SK-MEL-5 (cell line): ENCODE measurements at places on chromosomes 1 and 21.

- DNase-seq = no peak
These were observed 23.7 kb downstream of the SKI start for GRCh38 chr1:2251786-2252185.

GRCh38 chr1:84957966-84958365, 38.9 kb downstream of the MCOLN2 start:
- no peak for DNase-seq

DNA sequence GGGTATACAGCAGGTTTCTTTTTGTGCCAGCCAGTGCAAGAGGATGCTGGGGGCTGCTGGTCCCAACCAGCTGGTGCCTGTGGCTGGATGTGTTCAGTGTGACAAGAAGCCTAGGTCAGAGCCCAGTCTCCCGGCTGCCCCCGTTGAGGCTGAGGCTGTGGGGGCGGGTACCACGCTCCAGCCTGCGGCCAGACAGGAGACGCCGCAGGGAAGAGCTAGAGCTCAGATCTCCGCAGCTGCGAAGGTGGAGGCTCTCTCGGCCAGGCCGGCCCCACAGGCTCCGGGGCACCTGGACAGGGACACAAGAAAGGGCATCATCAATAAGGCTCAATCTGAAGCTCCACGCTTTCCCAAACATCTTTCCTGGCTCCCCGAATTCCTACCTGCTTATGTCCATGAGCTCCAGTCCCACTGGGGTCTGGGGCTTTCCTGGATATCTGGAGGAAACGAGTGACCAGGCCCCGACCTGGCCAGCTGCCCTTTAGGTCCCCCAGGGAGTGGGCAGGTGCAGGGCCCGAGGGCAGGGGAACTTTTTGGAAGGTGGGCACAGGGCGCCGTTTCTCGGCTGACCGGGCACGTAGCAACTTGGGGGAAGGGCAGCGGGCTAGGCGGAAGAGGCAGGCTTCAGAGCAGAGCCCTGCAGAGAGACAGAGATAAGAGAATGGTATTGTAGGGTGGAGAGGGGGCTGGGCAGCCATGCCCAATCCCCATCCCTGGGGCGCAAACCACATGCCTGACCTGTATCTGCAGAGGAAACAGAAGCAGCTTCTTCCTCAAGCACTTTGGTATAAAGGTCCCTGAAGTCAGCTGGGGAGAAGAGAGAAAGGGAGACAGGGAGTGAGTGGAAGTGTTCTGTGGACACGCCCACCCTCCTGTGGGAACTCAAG, 7.4 kb downstream of the ENTREP3 start:
- DNase-seq = no peak

DNA sequence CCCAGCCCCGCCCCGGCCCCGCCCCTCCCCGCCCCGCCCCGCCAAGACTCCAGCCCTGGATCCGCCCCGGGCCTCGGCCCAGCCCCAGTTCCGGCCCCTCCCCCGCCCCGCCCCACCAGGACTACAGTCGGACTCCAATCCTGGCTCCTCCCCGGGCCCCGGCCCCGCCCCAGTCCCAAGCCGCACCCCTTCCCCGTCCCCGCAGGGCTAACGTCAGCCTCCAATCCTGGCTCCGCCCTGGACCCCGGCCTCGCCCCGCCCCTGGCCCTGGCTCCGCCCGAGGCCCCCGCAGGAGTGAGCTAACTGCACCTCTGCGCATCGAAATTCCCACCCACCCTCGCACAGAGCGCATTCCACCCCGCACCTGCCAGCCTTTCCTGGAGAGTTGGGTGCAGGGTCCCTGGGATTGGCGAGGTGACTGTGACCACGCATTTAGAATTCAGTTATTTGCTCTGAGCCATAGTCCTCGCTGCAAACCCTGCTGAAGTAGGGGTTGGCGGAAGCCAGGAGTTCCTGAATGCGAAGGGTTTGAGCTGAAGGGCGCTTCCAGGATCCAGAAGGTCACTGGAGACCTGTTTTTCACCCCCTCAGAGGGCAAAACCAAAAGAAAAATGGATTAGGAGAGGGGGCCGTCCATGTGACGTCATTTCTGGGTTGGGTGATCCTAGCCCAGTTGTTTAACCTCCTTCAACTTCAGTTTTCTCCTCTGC, 588 bp upstream of the IGSF8 start:
- DNase-seq = peak; percentile 93

- DNase-seq = no peak
These were observed 2.9 kb upstream of the DIP2A start for GRCh38 chr21:46455575-46456385.

- no peak for DNase-seq
These were observed 39.3 kb downstream of the BRINP2 start for GRCh38 chr1:177210071-177210470.

DNA sequence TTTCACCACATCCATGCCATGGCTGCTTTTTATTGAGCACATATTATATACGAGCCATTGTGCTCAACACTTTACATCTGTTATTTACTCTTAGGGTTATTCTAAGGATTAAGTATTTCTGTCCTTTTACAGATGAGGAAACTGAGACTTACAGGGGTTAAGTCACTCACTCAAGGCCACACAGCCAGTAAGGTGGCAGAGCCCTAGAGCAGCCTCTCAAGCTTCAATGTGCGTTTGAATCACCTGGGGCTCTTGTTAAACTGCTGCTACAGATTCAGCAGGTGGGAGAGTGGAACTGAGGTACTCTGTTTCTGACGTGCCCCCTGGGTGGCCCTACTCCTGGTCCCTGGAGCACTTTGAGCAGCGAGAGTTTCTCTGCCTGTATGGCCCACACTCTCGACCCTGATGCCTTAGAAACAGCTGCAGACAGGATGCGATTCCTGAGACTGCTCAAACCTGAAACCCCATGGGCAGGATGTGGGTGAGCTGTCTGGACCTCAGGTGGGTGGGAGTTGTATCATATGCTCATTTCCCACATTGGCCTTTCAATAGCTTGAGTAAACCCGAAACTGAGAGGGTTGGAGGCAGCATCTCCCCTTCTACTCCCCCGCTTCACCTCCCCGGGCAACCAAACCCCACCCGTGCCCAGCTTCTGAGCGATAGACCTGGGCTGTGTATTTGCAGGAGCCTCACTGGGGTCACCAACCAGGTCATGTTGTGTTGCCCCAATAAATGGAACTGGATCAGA, 59.3 kb downstream of the MAN1C1 start:
- DNase-seq = no peak

DNA sequence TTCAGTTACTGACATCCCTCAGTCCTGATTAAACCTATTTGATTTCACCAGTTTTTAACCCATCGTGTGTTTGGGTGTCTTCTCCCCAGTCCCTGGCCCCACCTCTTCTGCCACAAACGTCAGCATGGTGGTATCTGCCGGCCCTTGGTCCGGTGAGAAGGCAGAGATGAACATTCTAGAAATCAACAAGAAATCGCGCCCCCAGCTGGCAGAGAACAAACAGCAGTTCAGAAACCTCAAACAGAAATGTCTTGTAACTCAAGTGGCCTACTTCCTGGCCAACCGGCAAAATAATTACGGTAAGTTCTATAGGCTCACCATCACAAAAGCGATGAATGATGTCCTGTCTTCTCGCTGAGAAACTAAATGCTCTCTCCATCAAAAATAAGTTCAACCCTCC, 28.7 kb downstream of the NBPF3 start:
- peak; percentile 66 for DNase-seq

DNA sequence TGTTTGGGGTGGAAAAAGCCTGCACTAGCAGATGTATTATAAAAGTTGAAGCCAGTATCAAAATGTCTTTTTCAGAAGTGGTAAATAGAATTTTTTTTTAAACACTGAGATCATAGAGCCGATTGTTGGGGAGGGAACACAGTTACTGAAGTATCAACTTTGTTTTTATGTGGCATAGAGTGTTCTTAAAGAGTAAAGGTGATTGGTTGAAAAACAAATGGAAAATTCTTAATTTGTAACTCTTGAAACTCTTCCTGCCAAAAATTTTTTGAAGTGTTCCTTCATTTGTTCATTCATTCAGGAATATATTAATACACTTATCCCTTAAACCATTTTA, 83.3 kb downstream of the DISP1 start:
- DNase-seq = no peak

GRCh38 chr1:207869859-207870258, 41.1 kb downstream of the CD34 start:
- no peak for DNase-seq

- no peak for DNase-seq
These were observed 5.1 kb downstream of the HSPB7 start for GRCh38 chr1:16012590-16013219.

DNA sequence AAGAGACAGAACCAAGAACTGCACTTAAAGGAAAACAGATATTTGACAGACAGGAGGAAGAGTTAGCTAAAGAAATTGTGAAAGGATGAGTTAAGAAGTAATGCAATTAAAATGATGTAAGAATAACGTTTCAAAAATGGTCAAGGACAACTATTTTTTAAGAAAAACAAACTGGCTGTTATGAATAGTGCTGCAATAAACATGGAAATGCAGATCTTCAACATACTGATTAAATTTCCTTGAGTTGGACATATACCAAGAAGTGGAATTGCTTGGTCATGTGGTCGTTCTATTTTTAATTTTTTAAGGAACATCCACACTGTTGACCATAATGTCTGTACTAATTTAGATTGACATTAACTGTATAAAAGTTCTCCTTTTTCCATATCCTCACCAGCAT, 23.1 kb upstream of the PHTF1 start:
- DNase-seq = no peak

GRCh38 chr21:46141767-46142581, 13.4 kb downstream of the FTCD start:
- no peak for DNase-seq
